ENCODE measurements at places on chromosomes 13 and 19.

- no peak for DNase-seq
Measured at GRCh38 chr13:71171740-71172139, 695.3 kb downstream of the DACH1 start.

- no peak for DNase-seq
Measured at GRCh38 chr13:73268306-73268705, 209.5 kb downstream of the KLF5 start.

DNA sequence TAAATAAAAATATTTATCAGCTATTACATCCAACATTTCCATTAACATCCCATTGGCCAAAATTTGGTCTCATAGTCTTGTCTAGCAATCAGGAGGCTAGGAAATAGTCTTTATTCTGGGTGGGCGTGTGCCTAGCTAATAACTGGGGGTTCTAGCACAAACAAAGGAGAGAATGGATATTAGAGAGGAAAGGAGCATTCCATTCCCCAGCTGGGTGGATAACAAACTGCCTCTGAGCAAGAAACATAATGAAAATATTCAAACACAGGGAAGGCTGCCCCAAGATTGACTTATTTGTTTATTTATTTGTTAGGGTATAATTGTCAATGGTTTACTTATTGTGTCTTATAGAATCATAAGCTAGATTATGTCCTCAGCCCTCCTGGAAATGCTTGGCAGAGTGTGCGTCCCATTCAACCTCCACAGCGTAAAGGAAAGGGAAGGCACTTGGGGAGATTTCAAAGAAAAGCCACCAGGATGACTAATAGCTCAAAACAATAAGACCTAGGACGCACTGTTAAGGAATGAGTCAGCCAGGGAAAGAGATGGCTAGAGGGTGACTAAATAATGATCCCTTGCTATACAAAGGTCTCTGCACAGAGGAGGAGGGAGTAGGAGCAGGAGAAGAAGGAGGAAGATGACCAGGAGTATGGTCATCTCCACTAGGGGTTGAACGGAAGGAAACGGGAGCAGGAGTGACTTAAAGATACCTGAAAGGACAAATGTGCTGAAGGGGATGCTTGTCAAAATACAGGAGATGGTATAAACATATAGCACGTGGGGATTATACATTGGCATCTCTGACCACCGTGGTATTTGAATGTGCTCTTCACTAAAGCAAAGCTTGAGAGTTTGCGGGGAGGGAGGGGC lies 23.5 kb upstream of the USP12 start:
- DNase-seq, result no peak

DNA sequence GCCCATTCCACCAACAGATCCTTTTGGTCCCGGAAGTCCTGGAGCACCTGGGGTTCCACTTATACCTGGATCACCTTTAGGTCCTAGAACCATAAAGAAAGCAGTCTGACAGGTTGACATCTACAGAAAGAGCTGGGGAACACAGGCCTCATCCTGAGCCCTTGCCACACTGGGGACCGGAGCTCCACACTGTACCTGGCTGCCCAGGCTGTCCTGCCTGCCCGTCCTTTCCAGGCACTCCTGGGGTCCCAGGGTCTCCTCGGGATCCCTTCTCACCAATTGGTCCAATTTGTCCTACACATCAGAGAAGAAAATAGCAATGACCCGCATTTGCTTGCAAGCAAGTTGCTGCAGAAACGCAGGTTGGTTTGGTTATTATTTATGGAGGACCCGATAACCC lies 130.5 kb downstream of the COL4A1 start:
- no peak for DNase-seq

DNA sequence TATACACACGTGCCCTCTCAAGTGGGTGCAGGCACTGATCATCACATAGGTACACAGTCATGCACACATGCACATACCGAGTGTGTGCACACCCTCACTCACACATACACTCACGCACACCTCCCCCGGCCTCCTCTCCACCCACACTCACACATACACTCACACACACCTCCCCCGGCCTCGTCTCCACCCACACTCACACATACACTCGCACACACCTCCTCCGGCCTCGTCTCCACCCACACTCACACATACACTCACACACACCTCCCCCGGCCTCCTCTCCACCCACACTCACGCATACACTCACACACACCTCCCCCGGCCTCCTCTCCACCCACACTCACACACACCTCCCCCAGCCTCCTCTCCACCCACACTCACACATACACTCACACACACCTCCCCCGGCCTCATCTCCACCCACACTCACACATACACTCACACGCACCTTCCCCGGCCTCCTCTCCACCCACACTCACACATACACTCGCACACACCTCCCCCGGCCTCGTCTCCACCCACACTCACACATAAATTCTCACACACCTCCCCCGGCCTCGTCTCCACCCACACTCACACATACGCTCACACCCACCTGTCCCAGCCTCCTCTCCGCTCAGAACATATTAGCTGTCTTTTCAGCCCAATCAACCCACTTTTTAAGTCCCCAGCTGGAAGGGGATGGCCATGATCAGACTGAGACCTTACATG lies 105.2 kb upstream of the VSTM2B start:
- DNase-seq, result no peak

GRCh38 chr19:14138576-14139265 lies 2.3 kb upstream of the ASF1B start:
- no peak for DNase-seq

- DNase-seq, result no peak
Measured at GRCh38 chr13:40662866-40663265, 3.6 kb downstream of the FOXO1 start.

- no peak for DNase-seq
Measured at GRCh38 chr19:43768273-43769050, 12.3 kb downstream of the KCNN4 start.

- DNase-seq, result no peak
Measured at GRCh38 chr19:37969695-37970094, 62.7 kb downstream of the SIPA1L3 start.

GRCh38 chr19:764301-764700 lies 13.4 kb downstream of the MISP start:
- DNase-seq, result no peak

DNA sequence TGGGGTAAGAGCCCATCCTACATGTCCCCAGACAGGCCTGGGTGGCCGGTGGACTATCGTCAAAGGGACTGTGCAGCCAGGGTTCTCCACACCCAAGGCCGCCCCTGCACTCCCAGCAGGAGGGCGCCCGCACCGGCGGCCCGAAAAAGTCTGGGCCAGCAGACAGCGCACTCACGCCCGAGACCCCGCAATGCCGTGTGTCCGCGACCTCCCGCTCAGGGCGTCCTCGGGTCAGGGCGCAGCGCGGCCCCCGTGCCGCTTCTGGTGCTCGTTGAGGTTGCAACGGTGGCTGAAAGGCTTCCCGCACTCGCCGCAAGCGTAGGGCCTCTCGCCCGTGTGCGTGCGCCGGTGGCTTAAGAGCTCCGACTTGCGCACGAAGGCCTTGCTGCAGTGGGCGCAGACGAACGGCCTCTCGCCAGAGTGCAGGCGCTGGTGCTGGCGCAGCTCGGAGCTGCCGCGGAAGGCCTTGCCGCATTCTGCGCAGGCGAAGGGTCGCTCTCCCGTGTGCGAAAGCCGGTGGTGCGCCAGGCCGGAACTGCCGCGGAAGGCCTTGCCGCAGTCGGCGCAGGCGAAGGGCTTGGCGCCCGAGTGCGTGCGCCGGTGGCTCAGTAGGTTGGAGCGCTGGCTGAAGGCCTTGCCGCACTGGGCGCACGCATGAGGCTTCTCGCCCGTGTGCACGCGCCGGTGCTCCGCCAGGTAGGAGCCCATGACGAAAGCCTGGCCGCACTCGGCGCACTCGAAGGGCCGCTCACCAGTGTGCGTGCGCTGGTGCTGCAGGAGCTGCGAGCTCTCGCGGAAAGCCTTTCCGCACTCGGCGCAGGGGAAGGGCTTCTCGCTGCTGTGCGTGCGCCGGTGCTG lies 2.8 kb upstream of the A1BG start:
- no peak for DNase-seq

DNA sequence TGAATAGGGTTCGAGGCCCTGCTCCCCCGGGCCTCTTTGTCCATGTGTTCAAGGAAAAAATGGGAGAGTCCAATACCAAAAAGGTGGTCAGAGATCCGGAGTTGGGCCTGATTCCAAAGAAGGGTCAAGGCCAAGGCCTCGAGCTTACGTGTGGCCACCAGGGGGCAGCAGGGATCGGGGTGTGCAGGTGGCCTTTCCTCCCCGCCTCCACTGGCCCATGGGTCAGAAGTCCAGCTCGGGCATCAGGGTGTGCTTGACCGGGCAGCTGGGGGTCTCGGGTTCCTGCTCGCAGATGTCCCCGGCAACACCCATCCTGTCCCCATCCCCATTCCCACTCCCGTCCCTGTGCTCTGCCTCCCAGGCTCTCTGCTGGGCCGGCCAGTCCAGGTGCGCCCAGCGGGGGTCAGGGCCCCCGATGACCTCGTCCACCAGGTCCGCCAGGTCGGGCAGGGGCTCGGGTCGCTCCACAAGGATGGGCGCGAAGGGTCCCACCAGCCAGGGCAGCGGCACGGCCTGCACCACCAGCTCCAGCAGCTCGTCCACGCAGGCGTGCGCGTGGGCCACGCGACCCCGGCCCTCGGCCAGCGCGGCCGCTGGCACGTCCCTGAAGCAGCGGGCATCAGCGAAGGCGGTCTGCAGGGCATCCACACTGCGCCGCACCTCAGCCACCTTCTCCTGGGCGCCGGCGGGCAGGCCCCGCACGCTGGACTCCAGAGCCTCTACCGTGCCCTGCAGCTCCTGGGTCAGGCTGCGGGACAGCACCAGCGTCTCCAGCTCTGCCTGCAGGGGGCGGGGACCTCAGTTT lies 5.2 kb upstream of the PLIN4 start:
- no peak for DNase-seq

DNA sequence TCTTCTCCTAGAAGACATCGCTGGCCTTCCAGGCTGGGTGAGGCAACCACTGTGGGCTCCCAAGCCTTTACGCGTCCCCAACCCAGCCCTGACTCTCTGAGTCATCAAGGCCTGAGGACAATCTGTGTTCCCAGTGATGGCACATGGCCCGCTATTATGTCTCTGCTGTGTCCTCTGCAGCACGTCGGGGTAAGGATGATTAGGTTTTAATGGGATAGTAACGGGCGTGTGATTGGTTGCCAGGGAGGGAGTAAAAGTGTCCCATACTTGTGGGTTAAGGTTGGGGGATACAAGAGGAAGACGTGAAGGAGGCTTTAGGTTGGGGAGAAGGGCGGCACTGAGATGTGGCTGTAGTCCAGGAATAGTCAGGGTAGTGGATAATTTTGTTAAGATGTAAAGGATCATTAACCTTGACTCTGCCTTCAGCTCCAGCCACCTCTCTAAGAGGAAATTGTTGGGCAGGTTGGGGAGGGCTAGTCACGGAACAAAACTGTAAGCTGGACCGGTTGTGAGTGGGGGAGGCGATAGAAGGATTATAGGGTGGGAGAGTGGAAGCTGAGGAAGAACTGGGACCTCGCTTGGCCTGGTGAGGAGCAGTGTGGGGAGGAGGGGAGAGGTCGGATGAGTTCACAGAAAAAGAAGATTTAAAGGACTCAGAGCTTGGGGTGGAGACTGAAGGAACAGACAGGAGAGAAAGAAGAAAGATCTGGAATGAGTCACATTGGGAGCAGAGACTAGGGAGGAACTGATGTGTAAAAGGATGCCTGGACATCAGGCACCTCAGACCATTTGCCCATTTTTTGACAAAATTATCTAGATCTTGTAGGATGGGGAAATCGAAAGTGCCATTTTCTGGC lies 27.9 kb upstream of the IGFL1 start:
- DNase-seq, result no peak

- no peak for DNase-seq
Measured at GRCh38 chr19:38703509-38703908, 40.8 kb downstream of the CAPN12 start.

DNA sequence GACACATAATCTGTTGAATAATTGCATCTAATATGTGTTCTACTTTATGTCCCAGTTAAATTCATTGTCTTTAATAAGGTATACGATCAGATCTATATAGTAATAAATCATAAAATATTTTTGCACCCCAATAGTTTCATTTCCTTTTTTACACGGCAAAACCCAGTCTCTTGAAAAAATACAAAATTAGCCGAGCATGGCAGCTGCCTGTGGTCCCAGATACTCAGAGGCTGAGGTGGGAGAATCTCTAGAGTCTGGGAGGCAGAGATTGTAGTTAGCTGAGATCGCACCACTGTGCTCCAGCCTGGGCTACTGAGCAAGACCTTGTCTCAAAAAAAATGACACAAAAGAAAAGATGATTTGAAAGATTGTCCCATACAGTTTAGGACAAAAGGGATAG lies 52.3 kb upstream of the PARP4 start:
- no peak for DNase-seq

DNA sequence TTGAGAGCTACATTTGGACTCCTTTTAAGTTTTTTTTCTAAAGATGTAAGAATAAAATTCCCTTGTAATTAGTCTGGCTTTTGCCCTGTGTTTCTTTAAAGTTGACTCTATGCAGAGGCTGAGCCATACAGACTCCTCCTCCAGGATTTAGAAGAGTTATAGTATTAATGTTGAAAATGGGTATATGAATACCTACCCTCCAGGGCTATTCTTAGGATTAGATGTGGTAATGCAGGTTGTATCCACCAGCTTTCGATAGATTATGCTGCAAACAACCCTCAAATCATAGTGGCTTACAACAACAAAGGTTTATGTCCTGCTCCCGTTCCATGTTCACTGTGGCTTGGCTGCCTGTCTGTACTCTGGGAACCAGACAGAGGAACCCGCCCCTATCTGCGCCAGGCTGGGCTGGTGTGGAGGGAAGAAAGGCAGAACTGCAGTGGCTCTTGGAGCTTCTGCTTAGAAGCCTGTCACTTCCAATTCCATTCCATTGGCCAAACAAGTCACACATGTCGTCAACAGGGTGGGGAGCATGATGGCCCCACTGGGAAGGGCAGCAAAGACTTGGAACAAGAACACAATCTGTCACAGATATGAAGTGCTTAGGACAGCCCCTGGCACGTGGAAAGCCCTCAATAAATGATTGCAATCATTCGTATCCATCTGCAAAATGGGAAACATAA lies 290.8 kb downstream of the FOXO1 start:
- no peak for DNase-seq

- DNase-seq, result no peak
Measured at GRCh38 chr13:87035526-87035925, 635.6 kb upstream of the SLITRK5 start.

GRCh38 chr13:89827552-89827951 lies 1519.9 kb upstream of the MIR17HG start:
- DNase-seq, result no peak

- no peak for DNase-seq
Measured at GRCh38 chr19:10885201-10886169, 14.1 kb downstream of the CARM1 start.

DNA sequence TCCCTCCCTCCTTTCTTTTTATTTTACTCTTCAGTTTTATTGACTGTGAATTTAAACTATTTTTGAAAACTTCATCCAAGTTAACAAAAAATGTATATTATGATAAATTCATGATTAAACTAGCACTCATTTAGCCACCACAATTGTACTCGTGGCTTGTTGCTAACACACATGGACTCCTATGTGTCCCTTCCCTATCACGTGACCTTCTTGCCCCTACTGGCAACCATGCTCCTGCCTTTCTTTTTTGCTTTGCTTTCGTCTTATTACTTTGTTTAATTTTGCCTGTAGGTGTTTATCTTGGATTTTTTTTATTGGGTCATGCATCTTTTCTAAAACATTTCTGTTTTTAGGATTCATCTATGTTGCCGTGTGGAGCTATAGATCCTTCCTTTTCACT lies 8.2 kb downstream of the CLC start:
- no peak for DNase-seq

GRCh38 chr13:78437781-78438180 lies 165.6 kb downstream of the POU4F1 start:
- no peak for DNase-seq
